ENCODE measurements at places on chromosomes 3 and 15.

DNA sequence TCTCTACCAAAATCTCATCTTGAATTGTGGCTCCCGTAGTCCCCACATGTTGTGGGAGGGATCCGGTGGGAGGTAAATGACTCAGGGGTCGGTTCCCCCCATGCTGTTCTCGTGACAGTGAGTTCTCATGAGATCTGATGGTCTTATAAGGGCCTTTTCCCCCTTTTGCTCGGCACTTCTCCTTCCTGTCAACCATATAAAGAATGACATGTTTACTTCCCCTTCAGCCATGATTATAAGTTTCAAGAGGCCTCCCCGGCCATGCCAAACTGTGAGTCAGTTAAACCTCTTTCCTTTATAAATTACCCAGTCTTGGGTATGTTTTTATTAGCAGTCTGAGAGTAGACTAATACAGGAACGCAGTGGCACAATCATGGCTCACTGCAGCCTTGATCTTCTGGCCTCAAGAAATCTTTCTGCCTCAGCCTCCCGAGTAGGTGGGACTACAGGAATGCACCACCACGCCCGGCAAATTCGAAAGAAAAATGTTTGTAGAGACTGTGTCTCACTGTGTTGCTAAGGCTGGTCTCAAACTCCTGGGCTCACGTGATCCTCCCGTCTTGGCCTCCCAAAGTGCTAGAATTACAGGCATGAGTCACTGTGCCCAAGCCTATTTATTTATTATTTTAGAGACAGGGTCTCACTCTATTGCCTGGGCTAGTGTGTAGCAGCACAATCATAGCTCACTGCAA, 101.0 kb downstream of the ATP10A start:
- DNase-seq = no peak

- no peak for DNase-seq
These were observed 233.2 kb downstream of the FGF12 start for GRCh38 chr3:192494174-192494573.

GRCh38 chr3:35537265-35537664, 102.1 kb upstream of the ARPP21 start:
- no peak for DNase-seq

DNA sequence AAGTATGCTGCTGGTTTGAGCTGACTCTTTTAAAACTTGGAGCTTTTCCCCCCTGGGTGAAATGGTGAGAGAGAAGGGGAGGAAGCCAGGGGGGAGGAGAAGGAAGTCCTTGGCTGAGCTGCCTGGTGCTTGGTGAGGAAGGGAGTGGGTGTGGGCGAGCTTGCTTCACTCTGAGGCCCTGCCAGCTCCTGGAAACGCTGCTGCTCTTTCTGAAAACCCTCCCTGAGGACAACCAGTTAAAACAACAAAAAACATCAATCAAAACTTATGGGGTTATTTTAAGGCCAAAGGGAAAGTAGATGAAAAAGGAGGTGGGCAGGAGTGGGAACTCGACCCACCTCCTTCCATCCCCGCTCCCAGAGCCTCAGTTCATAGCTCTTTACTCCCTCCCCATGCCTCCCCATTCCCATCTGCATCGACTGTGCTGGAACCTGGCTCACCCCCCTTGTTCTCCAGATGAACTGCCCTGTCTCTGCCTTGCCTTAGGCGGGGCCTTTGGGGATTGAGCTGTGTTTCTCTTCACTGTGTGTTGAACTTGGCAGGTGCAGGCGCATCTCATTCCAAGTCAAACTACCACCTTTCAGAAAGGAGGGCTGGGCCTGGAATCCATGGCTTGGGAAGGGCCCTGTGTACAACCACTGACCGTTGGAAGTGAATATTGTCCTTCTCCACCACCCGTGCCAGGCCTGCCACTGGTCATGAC, 166.1 kb downstream of the ZNF621 start:
- DNase-seq = no peak

- no peak for DNase-seq
These were observed 70.7 kb upstream of the DPH6 start for GRCh38 chr15:35616498-35617271.

DNA sequence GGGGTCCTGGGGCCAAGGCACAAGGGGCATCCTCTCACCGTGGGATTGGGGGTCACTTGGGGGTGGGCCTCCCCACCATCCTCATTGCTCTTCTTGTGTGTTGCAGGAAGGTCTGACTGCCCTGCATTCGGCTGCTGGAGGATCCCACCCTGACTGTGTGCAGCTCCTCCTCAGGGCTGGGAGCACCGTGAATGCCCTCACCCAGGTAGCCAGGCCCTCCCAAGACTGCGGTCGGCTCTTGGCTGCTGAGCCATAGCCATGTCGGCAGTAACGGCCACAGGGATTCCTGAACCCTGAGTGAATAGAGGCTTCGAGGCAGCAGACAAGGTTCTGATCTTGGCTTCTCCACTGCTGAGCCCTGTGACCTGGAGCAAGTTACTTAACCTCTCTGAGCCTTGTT, 19.7 kb downstream of the ANKDD1A start:
- no peak for DNase-seq

DNA sequence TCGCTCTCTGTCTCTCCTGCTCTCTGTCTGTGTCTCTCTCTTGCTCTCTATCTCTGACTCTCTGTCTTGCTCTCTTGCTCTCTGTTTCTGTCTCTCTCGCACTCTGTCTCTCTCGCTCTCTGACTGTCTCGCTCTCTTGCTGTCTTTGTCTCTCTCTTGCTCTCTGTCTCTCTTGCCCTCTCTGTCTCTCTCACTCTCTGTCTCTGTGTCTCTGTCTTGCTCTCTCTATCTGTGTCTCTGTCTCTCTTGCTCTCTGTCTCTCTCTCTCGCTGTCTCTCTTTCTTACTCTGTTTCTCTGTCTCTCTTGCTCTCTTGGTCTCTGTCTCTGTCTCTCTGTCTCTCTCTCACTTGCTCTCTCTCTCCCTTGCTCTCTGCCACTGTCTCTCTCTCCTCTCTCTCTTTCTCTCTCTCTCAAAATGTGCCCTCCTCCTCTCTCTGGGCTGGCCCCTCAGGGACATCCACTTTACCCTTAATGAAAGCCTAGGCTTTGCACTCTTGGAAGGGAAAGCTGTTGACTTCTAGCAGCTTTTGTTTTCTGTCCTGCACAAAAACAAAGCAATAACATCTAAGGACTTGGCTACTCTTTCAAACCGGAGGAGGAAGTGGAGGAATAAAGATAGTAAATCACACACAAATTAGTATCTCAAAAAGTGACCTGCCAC, 73.9 kb upstream of the NR2E3 start:
- no peak for DNase-seq

DNA sequence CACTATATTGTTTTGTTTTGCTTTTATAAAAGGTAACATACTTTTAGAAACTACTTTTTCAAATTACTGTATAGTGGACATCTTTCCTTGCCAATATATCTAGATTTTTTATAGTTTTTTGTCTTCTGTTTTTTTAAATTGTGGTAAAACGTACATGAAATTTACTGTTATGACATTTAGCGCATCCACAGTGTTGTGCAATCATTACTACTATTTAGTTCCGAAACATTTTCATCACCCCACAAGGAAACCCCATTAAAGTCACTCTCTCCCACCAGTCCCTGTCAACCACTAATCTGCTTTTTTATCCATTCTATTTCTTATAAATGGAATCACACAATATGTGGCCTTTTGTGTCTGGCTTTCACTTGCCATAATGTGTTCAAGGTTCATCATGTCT, 54.8 kb downstream of the TMEM266 start:
- no peak for DNase-seq

DNA sequence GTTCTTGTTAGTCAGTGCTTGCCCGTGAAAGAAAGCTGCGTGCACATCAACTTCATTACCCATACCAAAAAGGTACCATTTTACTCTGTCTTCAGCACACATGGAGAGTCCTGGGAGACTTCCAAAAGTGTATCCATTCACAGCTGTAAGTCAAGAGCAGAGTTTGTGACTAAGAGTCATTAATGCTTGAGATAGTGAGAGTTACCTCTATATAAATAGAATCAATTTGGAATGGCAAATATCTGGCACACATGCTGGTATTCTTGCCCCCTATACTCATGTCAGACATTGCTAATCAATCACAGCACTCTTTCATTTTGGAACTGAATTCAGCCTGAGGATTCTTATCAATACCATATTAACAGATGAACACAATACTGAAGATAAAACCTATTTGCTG, 14.2 kb downstream of the CP start:
- no peak for DNase-seq

GRCh38 chr3:102177075-102177755, 257.6 kb upstream of the ZPLD1 start:
- no peak for DNase-seq

GRCh38 chr3:81910244-81910852, 148.9 kb upstream of the GBE1 start:
- no peak for DNase-seq

DNA sequence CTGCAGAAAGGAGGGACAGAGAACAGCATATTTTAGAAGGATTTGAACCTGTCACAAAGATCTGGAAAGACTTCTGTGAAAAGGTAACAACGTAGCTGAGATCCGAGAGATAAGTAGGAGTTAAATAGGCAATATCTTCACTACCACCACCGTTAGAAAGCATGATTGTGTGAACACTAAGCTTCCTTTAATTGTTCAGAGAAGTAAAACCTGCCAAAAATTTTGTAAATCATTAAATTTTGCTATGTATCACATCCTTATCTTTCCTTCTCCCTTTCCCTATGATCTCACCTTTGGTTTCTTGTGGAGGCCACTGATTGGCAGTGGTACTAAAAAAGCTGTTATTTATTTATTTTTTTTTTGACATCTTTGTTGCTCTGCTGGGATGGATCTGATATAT, 346.9 kb downstream of the NLGN1 start:
- DNase-seq = no peak

DNA sequence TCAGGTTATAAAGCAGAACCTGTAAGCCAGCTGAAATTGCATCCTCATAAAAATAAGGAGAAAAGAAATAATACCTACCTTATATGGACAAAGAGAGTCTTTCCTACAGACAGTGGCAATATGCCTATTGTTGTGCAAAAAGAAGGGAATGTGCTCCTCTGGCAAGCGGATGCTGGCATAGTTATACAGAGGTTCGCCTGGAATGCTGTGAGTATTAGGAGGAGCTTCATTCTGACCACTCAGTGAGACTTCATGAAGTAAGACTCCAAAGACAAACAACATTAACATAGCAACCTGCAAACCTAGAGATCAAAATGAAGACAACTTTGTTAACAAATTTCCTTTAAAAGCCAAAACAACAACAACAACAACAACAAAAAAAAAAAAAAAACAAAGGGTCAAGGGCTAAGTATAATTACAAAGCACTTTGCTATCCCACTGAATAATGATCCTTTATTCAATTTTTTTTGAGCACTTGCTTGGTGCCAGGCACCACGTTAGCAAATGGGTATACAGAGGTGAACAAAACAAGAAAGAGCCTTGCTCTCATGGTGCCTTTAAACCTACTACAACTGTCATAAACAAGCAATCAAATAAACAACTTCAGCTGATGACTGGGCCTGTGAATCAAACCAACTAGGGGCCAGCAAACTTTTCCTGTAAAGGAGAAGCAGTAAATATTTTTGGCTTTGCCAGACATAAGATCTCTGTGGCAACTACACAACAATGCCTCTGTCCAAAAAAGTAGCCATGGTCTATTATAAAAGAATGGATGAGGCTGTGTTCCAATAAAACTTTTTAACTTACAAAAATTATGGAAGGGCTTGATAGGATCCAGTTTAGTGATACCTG, 3.7 kb downstream of the EOGT start:
- DNase-seq = peak; percentile 90

GRCh38 chr15:89075101-89075640, 13.1 kb upstream of the ABHD2 start:
- no peak for DNase-seq

- DNase-seq = peak; percentile 76
These were observed 5.9 kb upstream of the GRAMD2A start for GRCh38 chr15:72203507-72203837.

- DNase-seq = no peak
These were observed 84.0 kb downstream of the CGNL1 start for GRCh38 chr15:57460208-57460816.

- DNase-seq = no peak
These were observed 5.7 kb downstream of the PODXL2 start for GRCh38 chr3:127634653-127635052.

DNA sequence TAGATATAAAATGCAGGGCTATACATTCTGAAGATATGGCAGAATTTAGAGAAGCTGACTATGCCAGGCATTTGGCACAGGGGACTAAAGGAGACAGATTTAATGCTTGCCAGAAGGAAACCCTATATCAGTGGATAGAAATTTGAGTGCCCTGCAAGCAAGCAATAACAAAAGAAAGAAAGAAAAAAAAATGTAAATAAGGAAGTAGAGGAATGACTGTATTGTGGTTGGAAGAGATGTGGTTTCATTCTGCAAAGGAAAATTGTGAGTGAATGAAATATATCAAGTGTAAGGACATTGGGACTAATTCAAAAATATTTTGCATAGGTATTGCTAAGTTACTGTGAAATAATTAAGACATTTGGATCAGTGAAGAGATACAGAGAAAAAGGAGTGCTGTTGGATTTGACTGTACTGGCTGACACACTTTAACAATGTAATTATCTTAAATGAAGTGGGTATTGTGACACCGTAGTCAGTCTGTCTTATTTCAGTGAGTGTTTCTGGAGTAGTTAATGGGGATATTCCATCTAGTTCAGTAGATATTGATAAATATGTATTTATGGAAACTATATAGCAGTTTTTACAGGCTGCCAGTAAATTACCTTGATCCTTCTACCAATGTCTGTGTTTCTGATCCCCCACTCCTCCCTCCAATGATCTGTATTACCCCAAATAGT, 418.2 kb downstream of the CNTN4 start:
- no peak for DNase-seq

DNA sequence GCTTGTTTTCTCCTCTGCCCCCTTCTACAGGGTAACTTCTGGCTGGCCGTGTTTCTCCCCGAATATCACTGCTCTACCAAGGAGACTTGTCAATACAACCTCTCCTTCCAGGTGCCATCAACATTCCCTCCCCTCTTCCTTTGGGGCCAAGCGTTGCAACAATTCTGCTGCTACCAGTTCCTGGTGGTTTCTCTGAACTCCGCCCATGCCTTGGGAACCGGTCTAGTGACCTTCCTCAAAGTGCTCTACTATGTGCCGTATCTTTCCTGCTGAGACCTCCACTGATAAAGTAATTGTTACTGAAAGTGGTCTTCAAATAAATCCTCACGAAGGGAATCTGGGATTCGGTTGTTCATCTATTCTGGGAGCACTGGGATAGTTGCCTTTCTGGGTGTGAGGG, 26.2 kb downstream of the PCSK6 start:
- DNase-seq = no peak

- no peak for DNase-seq
These were observed 10.3 kb downstream of the CHP1 start for GRCh38 chr15:41241221-41241964.

GRCh38 chr3:195892105-195893043, 16.0 kb downstream of the TNK2 start:
- DNase-seq = no peak

GRCh38 chr3:157125101-157125500, 34.8 kb downstream of the CCNL1 start:
- no peak for DNase-seq
